ENCODE measurements at places on chromosomes 12 and 14.

GRCh38 chr12:6053541-6053940 is 70.9 kb downstream of the VWF start:
- DNase-seq = no peak

DNA sequence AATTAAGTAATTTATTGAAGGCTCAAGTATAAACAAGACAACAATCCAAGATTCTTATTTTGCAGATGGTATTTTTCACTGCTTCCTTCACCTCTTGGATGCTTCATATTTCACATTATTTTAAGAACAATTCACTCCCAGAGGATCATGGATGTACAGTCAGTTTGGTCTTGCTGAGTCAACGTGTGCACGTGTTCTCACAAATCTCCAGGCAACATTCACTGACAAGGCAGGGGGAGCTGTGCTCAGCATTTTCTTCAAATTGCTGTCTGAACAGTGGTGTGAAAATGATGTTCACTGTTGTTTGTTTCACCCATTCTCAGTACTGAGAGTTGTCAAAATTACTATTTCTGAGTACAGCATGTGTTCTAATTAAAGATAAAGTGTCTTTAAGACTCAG is 118.3 kb upstream of the SLC38A4 start:
- DNase-seq = peak; percentile 36

- peak; percentile 21 for DNase-seq
These were observed 30.3 kb upstream of the ADIPOR2 start for GRCh38 chr12:1660304-1661187.

GRCh38 chr14:101017209-101017608 is 113.7 kb upstream of the RTL1 start:
- no peak for DNase-seq

- no peak for DNase-seq
These were observed 84.3 kb upstream of the TTC7B start for GRCh38 chr14:90900476-90901083.

GRCh38 chr12:87217491-87217890 is 811.7 kb downstream of the C12orf50 start:
- DNase-seq = no peak

DNA sequence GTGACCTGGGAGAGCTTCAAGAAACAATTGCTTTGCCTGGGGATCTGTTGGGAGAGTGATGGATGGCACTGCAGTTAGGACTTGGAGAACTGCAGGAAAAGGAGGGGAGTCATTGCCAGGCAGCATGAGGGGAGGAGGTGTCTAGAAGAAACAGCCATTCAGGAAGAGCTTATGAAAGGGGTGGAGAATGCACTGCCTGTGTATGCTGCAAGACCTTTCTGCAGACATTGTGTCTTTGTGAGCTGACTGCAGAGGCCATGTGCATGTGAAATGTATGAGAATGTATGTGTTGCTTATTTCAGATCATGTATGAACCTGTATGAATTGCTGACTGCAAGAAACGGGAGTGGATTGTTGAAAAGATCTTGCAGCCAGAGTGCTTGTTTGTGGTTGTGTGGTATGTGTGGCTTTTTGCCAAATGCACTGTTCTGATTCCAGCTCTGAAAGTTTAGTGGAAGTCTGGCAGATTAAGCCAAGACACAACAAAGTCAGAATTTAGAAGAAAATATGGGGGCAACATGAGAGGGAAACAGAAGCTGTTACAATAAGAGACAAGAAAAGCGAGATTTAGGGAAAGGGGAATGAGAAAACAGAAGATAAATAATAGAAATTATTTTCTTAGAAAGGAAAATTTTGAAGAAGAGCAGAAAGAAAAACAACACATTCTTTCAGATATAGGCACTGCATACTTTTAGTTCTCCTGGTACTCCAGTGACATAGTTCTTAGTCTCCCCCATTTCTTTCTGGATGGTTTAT is 9.8 kb upstream of the RIMKLB start:
- peak; percentile 49 for DNase-seq

- peak; percentile 52 for DNase-seq
These were observed 49.2 kb downstream of the TESPA1 start for GRCh38 chr12:54935235-54935951.

- no peak for DNase-seq
These were observed 176.4 kb downstream of the ANO2 start for GRCh38 chr12:5768581-5769196.

- peak; percentile 5 for DNase-seq
These were observed 11.6 kb downstream of the TNS2 start for GRCh38 chr12:53061404-53062010.

DNA sequence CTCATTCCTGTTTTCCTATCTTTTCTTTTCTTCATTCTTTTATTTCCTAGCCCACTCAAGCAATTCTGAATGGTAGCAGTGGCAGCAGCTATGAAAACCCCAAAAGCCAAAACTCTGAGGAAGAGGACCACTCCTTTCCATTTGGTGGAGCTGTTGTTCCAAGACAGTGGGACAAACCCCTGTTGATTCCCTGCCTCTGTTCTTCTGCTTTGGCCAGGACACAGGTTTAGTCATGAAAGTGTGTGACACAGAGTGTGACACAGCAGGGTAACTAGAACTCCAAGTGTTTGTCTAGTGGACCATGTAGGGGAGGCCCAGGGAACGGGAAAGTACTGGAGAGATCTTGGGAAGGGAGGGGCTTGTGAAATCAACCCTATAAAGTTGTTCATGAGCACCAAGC is 71.1 kb downstream of the PTCSC3 start:
- no peak for DNase-seq

- no peak for DNase-seq
These were observed 3.9 kb downstream of the SNAPC1 start for GRCh38 chr14:61766151-61766550.

- DNase-seq = no peak
These were observed 3.5 kb downstream of the VWF start for GRCh38 chr12:6120796-6121473.
